ENCODE measurements at places on chromosomes 5 and 9.

- DNase-seq: no peak
Observed at GRCh38 chr5:77643654-77644370, 5.3 kb upstream of the OTP start.

DNA sequence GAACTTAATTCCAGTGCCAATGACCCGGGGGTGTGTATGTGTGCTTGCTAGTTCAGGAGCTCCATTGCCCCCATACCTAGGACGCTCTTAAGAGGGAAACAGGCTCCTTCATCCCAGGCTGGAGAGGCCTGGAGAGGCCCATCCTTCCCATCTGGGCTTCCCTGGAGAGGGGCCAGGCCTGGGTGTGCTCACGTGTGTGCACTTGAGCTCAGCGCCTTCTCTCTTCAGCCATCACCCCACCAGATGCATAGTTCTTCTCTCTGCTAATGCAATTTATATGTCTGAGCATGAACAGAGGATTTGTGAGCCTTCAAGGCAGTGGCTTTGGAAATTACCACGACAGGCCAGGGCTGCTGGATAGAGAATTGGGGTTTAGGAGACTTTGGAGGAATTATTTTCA, 48.6 kb upstream of the SHB start:
- no peak for DNase-seq

- DNase-seq: no peak
Observed at GRCh38 chr9:114856215-114856941, 50.5 kb upstream of the TNFSF15 start.

DNA sequence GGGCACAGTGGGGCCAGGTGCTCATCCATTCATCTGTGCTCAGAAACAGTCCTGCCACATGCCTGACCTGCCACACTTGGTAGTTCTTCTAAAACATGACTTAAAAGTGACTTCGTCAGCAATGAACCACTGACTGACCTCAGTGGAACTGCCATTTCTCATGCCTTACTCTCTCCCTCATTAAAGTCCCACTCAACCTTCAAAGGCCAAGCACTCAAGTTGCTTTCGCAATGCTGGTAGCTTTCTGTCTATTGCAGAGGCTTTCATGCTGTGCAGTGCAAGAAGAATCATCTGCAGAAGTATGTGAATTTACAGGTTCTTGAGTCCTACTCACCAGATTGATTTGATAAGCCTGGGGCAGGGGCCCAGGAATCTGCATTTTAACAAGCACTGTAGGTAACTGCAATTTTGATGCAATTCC, 23.9 kb downstream of the B4GALT1 start:
- no peak for DNase-seq

DNA sequence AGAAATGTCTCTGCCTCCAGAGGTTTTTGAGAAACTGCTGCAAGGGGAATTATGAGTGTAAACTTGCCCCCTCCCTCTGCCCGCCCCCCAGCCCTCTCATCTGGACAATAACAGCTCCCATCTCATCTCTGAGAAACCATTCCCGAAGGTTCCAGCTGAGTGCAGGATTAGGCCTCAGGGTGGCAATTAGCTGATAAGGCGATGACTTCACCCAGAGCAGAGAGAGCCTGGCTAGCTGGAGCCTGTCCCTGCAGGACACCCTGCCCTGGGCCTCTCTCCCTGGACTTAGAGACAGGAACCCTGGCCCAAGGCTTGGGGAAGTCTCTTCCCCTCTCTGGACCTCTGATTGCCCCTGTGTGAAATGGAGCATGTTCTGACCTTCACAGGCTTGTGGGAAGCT, 45.7 kb upstream of the HAND1 start:
- peak; percentile 55 for DNase-seq

- DNase-seq: no peak
Observed at GRCh38 chr9:9521033-9521779, 1091.6 kb downstream of the PTPRD start.

GRCh38 chr9:123472862-123473614, 117.0 kb downstream of the CRB2 start:
- no peak for DNase-seq

GRCh38 chr5:137730336-137730735, 5.6 kb downstream of the KLHL3 start:
- DNase-seq: peak; percentile 13

DNA sequence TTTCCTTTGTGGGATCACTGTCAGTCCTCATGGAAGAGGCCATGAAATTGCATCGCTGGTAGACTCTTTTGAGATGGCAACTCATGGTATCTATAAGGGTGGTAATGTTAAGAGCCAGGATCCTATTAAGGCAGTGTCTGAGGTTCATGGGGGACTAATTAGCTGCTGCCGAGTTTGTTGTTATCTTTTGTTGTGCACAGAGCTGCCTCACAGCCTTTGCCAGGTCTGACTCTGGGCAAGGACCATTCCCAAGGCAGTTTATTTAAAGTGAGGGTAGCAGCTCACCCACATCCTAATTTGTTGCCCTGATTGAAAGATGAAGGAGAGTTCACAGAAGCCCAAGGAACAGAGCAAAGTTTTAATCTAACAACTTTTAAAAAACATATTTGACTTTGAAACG, 7.9 kb downstream of the SMARCA2 start:
- no peak for DNase-seq

DNA sequence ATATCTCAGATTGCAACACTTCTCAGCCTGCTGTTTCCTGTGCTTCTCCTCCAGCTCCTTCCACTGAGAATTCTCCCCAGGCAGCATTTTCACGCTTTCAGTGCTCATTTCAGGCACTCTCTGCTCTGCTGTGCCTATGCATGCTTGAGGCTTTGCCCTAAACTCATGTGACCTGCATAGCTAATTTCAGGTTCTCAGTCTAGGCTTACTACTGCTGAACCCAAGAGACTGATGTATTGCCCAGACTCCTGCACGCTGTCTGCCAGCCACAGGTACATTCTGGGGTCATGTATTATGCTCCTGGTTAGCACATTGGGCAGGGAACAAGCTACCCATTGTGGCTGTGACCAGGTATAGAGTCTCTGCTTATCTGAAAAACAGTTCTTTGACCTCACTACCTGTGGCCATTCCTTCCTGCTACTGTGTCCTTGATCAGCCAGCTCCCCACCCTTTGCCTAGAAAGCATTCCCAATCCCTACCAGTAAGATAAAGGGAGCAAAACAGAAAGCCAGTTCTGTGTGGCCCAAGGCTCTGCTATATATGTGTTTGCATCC, 34.7 kb downstream of the PIP5K1B start:
- no peak for DNase-seq

GRCh38 chr5:78647351-78647818, 1.2 kb downstream of the LHFPL2 start:
- no peak for DNase-seq

- DNase-seq: no peak
Observed at GRCh38 chr9:3023449-3023848, 179.6 kb upstream of the PUM3 start.

GRCh38 chr5:96008987-96009647, 47.5 kb upstream of the ELL2 start:
- no peak for DNase-seq

GRCh38 chr5:172374783-172375182, 79.5 kb downstream of the SH3PXD2B start:
- DNase-seq: no peak

DNA sequence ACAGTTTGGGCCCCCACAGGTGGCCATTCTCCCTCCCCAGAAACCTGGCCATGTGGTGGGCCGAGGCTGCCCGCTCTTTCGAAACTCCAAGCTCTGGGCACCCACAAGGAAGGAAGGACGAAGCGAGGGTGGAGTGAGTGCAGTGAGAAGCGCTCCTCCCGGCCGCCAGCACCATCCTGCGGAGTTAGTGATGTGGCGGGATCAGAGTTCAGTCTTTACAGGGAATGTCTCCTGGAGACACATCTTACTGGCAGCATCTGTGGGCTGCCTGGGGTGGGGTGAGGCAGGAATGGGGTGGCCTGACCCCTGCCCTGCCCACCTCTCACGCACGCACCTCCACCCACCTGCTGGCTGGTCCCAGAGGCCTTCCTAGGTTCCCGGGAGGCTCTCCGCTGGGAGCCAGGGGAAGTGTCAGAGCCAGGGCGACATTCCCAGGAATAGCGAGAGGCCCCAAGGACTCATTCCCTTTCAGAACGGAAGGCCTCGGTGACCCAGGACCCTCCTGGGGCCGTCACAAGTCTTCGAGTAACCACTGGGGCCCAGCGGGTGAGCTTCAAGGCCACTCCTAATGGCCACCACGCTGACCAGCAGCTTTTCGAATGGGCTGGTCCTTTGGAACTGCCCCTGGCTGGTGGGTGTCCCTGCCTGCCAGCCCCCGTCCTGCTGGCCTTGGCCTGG, 5.5 kb upstream of the RNU6ATAC start:
- no peak for DNase-seq

DNA sequence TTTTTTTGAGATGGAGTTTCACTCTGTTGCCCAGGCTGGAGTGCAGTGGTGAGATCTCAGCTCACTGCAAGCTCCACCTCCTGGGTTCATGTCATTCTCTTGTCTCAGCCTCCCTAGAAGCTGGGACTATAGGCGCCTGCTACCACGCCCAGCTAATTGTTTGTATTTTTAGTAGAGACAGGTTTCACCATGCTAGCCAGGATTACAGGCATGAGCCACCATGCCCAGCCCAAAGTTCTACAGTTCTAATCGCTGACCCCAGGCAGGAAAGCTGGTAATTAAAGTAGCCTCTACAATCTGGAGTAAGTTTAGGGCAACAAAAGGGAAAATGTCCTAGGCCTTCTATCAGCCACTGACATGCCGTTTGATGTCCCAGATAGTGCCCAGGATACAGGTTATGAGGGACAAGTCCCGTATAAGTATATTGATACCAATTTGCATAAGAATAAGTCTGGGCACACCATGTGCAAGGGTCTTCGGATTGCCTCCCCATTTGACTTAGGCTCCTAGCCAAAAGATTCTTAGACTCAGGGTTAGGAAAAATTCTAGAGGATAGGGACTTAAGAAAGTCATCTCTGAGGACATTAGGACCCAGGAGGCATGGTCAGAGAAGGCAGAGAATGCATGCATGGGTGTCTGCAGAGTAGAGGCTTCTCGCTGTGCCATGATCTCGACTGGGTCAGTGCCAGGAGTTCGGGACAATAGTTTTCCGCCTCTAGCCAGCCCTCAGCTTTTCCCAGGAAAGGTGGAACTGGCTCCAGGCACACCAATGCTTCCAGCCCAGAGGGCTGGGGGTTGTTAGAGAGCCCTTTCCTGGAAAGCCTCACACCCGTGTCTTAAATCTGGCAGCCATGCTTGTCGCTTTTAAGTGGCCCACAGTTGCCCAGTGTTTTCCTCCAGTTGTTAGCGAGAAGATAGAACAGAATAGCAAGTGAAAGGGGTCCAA, 1111.1 kb downstream of the TAF11L14 start:
- DNase-seq: no peak

DNA sequence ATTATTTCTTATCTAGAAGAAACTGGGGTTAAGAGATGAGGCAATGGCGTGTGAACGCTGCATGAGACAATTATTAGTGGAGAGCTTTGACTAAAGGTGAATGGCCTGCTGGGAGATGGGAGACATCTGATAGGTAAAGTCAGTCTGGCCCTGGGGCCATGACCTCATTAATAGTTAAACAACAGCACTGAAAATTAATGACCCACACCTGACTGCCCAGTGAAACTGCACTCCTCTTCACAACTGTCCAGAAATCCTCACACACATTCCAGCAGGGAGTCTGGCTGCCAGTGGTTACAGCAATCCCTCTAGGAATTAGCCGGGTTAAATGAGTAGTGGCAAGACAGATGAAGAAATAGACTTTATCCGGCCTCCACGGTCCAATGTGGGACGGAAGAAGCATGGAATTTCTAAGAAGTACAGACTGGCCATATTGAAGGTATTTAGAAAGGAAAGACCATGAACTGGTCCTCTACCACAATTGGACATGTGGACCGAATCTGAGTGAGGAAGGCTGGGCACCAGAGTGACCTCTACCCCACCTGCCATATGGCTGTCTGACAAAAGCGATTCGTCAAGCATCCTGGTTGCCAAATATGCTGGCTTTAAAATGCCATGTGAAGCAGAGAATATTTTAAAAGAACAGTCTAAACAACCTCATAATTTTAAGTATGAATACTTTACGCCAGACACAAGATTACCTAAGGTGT, 138.4 kb downstream of the EFNA5 start:
- no peak for DNase-seq

- no peak for DNase-seq
Observed at GRCh38 chr5:1752881-1753280, 46.8 kb downstream of the MRPL36 start.

DNA sequence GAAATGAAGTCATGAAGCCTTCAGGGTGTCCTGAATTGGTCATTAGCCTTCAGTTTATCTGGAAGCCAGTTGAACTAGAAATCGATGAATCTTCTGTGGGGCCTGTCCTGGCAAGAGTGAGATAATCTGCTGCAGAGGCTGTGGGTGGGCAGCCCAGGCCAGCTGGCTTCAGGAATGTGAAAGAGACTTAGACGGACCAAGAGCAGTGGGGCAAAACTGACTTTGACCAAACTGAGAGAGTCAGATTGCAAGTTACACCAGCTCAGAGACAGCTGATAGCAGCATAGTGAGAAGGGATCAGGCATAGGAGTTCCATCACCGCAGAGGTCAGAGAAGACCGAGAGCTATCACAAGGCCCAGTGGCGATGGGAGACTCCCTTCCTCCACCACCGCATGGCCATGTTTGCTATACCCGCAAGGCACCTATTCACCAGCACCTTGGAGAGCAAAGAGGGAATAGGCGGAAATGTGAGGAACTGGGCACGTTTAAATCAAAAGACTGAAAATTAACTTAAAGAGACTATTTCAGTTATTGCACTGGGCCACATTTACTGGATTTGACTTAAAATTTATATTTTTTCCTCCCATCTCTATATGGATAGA, 50.0 kb upstream of the GLIS3 start:
- no peak for DNase-seq

GRCh38 chr9:109017061-109017460, 3.8 kb upstream of the CTNNAL1 start:
- no peak for DNase-seq

- DNase-seq: no peak
Observed at GRCh38 chr9:121316378-121316777, 48.4 kb downstream of the GSN start.

GRCh38 chr5:65102371-65102975, 333.7 kb downstream of the CWC27 start:
- no peak for DNase-seq

- peak; percentile 91 for DNase-seq
Observed at GRCh38 chr5:135398855-135399793, at the start of gene MACROH2A1. MACROH2A1 (minus strand) TSS chr5:135399231; CDS start chr5:135389093, 10,138 bp downstream.

- DNase-seq: no peak
Observed at GRCh38 chr9:13860019-13860418, 453.9 kb downstream of the NFIB start.

GRCh38 chr9:128003966-128004604, 23.3 kb upstream of the EEIG1 start:
- no peak for DNase-seq

GRCh38 chr9:20526500-20527319, 95.6 kb downstream of the MLLT3 start:
- DNase-seq: peak; percentile 19

All from SJSA1 (cell line).